Right cardiac atrium (tissue), 5 donors: ENCODE measurements at places on chromosomes 2 and 18. TPM values are rescaled to one million over a fixed set of nuclear protein-coding genes. Genes with fewer than 3 reads are reported as not detected.
A peak's percentile ranks its signal among the peaks of the same experiment; 100 is the strongest.

- DNase-seq: no peak
Measured at GRCh38 chr2:19132967-19133366, 225.5 kb downstream of the OSR1 start.

- no peak for DNase-seq
Measured at GRCh38 chr2:111624411-111625156, 259.4 kb downstream of the ANAPC1 start.

- DNase-seq: no peak
Measured at GRCh38 chr2:180722551-180723239, 257.7 kb upstream of the UBE2E3 start.

DNA sequence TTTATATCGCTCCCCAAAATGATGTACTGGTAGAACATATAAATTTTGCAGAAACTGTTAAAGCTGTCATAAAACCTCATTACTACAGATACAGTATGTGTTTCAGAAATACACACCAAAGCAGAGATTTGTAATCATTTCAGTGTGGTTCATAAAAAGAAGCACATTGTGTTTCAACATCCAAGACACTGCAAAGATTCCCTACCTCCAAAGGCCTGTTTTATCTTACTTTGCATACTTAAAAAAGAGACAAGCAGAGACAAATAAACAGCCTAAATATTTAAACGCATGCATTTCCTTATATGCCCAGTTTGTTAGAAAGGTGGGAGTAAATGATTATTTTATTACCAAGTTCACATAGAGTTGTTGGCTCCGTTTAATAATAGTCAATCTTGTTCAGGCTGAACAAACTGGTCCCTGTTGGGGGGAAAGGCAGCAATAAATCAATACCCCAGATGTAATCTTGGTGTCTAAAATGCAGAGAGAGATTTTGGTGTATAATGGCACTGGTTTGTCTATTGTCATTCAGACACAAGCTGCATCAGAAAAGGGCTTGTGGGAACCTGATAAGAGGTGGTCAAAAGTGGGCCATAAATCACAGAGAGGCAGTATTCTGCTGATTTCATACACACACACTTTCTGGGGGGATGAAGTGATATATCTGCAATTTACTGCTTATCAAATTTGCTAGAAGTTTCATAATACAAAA lies 321.4 kb upstream of the ETAA1 start:
- no peak for DNase-seq

- DNase-seq: no peak
Measured at GRCh38 chr2:112938904-112939303, 27.9 kb downstream of the IL37 start.

DNA sequence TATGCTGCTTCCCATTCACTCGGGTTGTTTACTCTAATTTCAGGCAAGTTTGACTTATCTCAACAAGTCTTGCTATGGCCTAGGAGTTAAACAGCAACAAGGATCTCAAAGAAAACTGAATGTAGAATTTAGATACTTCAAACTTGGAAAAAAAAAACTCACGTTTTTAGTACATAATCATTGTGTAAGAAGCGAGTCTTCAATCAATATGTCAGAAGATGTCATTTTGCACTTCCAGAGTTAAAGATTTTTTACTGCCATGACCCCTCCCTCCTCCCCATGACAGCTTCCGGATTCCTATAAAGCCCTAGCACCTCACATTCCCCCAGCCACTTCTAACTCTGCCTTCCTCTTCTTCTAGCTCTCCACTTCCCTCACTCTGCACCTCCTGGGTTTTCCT lies 133.4 kb downstream of the SS18 start:
- DNase-seq: no peak

DNA sequence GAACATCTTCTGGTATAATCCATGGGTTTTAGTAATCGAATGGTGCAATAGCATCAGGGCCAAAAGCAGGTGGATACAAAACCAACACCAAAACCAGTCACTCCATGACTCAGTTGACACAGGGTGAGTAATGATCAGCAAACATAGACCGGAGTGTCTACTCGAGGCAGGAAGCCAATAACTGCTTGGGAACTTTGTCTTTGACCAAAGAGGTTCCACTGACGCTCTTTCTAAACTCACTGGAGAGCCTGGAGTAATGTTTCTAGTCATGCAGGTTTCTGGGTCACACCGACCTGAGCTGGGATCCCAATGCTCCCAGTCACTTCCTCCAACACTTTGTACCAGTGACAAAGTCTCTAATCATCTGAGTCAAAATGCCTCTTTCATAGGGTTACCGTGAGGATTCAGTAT lies 30.9 kb downstream of the MREG start:
- DNase-seq: no peak

DNA sequence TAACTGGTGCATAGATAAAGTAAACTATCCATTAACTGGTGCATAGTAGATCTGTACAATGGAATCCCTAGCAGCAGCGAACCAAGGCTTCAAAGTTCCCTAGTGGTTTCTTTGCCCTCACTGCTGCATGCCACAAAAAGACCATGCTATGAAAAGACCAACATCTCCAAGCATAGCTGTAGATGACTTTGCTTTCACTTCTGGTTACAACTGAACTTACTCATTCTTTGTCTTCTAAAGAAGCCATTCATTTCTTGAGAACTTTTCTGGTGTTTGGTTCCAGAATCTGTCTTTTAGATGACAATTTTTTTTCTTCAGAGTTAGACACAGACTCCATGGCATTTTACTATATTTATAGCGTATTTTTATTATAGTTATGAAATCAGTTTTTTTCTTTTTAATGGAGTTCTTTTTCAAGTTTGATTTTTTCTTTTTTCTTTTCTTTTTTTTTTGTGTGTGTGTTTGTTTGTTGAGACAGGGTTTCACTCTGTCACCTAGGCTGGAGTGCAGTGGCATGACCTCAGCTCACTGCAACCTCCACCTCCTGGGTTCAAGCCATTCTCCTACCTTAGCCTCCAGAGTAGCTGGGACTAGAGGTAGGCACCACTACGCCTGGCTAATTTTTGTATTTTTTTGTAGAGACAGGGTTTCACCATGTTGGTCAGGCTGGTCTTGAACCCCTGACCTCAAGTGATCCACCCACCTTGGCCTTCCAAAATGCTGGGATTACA lies 63.6 kb downstream of the SLC35F5 start:
- DNase-seq: no peak

DNA sequence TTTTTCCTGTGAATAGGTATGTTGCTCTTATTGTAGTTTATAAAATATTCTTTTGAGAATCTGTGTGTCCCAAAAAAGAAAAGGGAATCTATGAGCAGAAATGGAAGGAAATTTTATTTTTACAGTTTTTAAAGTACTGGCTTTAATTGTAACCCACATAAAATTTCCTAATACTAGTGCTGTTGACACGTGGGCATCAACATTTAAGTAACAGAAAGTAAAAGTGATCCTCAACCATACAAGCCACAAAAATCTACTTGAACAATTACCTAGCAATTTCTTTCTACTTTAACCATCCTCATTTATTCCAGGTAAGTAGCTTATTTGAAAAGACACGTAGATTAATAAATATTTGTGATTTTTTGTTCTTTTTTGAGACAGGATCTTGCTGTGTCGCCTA lies 62.0 kb downstream of the MAP3K20 start:
- DNase-seq: no peak

DNA sequence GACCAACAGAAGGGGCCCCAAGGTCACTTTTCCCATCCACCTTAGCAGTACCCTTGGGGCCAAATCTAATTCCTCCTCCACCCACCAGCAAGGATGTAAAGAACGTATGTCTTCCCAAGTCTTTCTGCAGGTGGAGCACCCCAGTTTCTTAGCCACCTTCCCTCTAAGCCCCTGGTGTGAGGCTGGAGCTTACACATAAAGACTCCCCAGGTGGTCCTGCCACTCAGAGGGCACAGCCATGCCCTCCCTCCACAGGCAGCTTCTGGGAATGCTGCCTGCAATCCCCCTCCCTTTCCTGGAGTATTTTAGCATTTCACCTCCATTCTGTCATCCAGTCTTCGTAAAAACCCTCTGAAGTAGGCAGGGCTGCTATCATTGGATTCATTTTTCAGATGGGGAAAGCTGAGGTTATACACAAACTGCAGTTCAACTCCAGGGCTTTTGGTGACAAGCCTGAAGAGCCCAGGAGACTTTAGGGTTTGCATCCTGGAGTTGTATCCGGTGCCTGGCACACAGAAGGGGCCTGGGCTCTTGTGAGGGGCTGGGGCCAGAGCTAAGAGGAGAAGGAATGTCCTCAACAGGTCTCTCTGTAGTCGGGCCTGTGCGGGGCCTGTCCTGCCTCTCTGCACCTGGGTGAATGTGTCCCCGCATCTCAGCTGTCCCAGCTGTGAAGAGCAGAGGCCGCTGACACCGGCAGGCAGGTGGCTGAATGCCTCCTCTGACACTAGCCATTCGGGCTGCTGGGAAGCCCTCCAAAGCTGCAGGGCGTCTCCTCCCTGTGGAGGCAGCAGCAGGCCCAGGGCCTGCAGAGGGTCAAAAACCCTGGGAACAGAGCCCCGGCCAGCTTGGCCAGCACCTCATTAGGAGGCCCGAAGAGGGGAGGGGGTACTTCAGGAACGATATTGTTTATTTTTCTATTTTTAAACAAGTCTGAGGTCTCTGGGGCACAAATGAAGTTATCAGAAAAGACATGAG lies 27.6 kb downstream of the CIB4 start:
- DNase-seq: peak; percentile 79

GRCh38 chr18:32469691-32470459 lies 807 bp downstream of the GAREM1 start:
- DNase-seq: peak; percentile 83

GRCh38 chr18:66640431-66640830 lies 36.5 kb upstream of the CDH19 start:
- peak; percentile 63 for DNase-seq

- DNase-seq: no peak
Measured at GRCh38 chr2:85156619-85157018, 23.4 kb downstream of the TCF7L1 start.

- no peak for DNase-seq
Measured at GRCh38 chr2:43214253-43214652, 12.2 kb downstream of the ZFP36L2 start.

DNA sequence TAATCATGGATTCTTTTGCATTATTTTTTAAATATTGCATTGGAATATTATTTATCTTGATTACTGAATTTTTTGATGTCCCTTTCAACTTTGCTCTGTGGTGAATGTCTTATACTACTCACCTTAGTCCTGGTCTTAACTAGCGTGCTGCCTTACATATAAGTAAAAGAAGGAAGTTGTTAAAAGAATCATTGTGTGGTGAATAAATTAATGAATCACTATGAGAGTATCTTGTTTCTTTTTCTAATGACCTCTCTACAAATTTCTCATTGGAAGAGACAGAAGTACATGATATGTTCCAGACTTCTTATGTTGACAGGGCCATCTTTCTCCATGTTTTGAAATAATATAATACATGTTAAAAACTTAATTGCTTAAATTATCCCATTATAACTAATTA lies 432.6 kb upstream of the MMADHC start:
- no peak for DNase-seq

GRCh38 chr2:143051465-143051864 lies 77.8 kb upstream of the ARHGAP15 start:
- no peak for DNase-seq

GRCh38 chr2:47078541-47079482 lies 76.3 kb downstream of the STPG4 start:
- DNase-seq: peak; percentile 37

- no peak for DNase-seq
Measured at GRCh38 chr2:29697715-29698114, 223.7 kb downstream of the ALK start.

DNA sequence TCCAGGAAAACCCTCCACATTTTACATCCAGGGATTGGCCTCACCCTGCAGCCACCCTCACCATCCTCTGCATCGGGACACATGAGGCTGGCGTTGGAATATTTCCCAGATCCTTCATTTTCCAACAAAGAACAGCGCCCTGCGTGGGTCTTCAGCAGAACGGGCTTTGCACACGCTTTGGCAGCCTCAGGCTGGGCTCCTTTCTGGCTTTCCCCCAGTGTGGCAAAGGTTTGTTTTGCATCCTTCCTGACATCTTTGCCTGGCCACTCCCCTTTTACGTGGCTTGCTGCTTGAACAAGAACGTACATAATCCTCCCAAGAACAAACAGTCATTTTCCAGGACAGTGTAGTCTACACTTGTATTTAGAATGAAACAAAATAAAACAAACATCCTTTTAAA lies 25.6 kb upstream of the GREB1 start:
- DNase-seq: no peak

- no peak for DNase-seq
Measured at GRCh38 chr2:115163572-115163971, 721.1 kb downstream of the DPP10 start.

- no peak for DNase-seq
Measured at GRCh38 chr2:129458436-129458835, 521.0 kb upstream of the RAB6C start.

GRCh38 chr18:48706731-48707130 lies 167.9 kb downstream of the CTIF start:
- peak; percentile 43 for DNase-seq

DNA sequence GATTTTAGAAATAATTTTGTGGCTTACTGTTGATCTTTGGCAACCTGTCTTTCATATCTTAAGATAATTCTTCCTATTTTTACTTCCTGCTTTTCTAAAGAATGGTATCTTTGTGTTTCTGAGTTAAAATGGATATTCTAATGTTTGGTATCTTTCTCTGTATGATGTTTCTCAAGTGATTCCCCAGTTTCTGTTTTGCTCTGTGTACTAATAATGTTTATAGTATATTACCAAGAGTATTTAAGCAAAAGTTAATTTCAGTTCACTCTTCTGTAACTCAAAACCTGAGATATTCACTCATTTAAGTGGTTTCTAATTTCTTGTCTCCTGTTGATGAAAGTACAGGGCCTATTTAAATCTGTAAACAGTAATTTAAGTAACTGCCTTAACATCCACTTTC lies 58.3 kb downstream of the CCDC150 start:
- no peak for DNase-seq

GRCh38 chr2:235300368-235301201 lies 193.3 kb upstream of the AGAP1 start:
- peak; percentile 33 for DNase-seq

- DNase-seq: no peak
Measured at GRCh38 chr2:133819906-133820305, 251.6 kb upstream of the NCKAP5 start.

- DNase-seq: no peak
Measured at GRCh38 chr2:119196301-119197125, 27.1 kb upstream of the STEAP3 start.

Gene SNORC
- total RNA-seq: 1.6 TPM

Gene G6PC2
- total RNA-seq: not detected

Gene DYSF
- total RNA-seq: 42.1 TPM

Gene LYPD6
- total RNA-seq: 0.56 TPM

Gene GCG
- not detected for total RNA-seq

Gene SRBD1
- 13.6 TPM for total RNA-seq

Gene TMEM131
- 32.7 TPM for total RNA-seq

Gene LBX2
- 0.78 TPM for total RNA-seq
